ENCODE measurements at places on chromosomes 2 and 18.

DNA sequence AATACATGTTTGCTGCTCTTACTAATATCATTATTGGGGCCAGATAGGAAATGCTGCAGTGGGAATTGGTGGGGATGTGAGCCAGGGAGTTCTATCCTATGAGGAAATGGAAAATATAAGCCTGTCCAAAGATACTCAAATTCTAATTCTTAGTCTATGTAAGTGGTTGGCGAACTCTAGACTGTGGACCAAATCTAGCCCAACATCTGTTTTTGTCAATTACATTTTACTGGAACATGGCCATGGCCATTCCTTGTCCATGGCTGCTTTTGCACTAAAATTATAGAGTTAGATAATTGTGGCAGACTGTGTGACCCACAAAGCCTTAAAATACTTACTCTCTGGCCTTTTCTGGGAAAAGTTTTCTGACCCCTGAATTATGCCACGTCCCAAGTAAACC, 113.3 kb downstream of the MGAT5 start:
- peak; percentile 54 for DNase-seq

GRCh38 chr2:54879598-54880332, 156.3 kb downstream of the EML6 start:
- DNase-seq, result no peak

DNA sequence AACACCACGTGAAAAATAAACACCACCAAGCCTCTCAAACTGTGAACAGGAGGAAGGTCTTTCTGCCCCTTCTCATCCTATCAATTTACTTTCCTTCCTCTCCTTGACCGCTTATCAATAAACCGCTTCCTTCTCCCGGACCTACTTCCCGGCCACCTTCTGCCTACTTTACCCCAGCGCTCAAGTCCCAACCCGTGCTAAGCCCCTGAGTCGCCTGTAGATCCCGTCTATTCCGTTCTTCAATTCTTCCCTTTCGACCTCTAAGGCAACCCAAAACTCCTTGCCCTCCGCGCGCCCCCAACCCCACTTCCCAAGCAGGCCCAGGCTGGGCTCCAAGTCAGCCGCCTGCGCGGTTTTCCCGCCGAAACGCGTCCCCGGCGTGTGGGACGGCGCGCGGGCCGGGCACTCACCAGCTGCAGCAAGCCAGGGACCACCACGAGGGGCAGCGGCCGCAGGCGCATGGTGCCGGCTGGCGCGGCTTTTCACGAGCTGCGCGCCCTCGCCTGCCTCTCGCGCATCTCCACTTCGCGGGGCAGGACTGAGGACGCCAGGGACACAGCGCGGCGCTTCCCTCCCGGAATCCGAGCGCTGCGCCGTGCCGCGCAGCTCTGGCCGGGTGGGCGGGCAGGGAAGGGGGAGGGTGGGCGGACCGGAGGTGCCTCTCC, at the start of gene NXPH2:
Gene NXPH2 (minus strand): TSS at position 610 of the 665 bp plus-strand sequence. CDS start 149 bp downstream, at position 461.
- DNase-seq, result no peak

DNA sequence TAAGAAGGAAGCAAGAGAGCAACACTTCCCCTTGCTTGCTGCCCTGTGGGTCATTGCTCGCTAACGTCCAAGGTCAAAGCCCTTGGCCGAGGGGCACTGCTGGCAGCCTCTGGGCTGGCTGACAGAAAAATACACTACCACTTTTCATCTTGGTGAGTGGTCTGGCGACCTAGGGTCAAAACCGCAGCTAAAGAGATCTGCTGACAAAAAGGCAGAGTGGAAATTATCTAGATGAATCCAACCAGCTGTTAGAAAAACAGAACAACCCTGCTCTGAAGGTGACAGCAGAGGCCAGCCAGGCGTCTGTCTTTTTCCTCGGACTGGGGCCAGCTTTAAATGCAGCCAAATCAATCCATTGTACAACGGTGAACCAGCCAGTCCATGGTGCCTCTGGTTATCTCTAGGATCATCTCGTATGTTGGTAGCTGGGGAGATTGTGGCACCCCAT, 92.6 kb downstream of the CD8B2 start:
- no peak for DNase-seq

DNA sequence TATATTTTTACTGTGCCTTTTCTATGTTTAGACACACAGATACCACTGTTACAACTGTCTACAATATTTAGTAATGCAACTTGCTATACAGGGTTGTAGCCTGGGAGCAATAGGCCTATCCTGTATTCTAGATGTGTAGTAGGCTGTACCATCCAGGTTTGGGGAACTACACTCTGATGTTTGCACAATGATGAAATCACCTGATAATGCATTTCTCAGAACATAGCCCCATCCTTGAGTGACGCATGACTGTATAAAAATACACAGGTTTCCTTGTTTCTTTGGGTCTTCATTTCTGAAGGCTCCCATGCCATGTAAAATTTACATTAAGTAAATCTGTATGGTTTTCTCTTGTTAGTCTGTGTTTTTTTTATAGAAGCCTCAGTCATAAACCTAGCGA, 270.9 kb upstream of the SKOR2 start:
- no peak for DNase-seq

DNA sequence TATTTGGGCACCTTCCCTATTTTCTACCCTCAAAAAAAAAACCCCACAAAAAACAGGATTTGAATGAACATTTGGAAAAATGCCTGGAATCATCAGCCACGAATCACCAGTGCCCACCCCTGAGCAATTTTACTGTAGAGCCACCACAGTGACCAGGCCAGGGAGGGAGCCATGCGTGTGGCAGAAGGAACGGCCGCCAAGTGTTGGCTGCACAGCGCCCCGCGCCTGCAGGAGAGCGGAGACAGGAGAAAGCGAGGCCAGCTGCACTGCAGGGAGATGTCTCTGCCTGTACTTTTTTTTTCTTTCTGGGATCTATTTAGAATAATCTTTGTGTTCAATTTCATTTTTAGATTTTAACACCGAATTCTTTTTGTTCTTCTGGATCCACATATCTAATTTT, 269.3 kb upstream of the RAB12 start:
- DNase-seq, result no peak

DNA sequence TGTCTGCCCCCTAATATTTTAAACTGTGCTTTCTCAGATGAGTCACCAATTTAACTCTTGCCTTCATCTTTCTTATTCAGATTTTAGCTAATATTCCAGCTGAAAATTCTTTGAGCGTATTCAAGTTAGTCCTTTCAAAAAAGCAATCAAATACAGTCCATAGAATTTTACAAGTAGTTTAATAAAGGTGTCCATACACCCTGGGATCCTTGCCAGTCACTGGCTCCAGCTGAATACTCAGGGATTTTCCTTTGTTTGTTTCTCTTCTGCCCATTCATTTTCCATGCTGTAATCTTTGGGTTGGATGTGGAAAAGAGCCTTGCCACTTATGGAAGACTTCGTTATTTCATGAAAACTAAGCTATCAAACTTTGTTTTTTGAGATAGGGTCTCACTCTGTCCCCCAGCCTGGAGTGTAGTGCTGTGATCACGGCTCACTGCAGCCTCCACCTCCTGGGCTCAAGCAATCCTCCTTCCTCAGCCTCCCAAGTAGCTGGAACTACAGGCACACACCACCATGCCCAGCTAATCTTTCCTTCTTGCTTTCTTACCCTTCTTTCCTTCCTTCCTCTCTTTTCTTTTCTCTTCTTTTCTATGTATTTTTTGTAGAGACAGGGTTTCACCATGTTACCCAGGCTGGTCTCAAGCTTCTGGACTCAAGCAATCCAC, 34.0 kb downstream of the VSNL1 start:
- DNase-seq, result no peak

GRCh38 chr2:172099472-172100079, 3.1 kb downstream of the DLX2 start:
- no peak for DNase-seq

DNA sequence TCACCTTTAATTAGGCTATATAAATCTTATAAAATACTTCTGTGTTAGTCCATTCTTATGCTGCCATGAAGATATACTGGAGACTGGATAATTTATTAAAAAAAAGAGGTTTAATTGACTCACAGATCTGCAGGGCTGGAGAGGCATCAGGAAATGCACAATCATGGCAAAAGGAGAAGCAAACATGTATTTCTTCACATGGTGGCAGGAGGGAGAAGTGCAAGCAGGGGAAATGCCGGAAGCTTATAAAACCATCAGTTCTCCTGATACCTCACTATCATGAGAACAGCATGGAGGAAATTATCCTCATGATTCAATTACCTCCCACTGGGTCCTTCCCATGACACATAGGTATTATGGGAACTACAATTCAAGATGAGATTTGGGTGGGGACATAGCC, 504.4 kb downstream of the RIT2 start:
- DNase-seq, result no peak

DNA sequence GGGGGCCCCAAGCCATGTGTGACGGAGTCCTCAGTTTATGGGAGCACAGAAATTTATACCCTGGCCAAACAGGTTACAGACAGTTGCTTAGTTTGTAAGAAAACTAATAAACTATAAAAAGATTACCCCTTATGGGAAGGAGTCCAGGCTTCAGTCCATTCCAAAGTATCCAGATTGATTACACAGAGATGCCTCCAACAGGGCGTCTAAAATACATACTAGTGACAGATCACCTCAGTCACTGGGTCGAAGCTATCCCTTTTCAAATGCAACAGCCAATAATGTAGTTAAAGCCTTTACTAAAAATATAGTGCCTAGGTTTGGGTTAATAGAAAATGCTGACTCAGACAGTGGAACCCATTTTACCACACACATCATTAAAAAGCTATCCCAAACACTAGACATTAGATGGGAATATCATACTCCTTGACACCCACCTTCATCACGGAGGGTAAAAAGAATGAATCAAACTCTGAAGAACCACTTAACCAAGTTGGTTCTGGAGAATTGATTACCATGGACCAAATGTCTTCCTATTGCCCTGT, 10.7 kb downstream of the PRPF40A start:
- no peak for DNase-seq

GRCh38 chr2:127743477-127744026, 42.3 kb downstream of the SFT2D3 start:
- DNase-seq, result no peak

DNA sequence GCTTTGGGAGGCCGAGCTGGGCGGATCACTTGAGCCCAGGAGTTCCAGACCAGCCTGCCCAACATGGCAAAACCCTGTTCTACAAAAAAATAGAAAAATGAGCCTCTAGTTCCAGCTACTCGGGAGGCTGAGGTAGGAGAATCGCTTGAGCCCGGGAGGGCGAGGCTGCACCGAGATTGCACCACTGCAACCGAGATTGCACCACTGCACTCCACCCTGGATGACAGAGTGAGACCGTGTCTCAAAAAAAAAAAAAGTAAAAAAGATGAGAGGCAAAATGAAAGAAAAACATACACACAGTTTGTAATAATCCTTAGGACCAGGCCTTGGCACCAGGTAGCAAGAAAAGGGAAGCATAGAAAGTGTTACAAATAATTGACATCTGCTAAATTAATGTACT, 22.0 kb downstream of the RBM43 start:
- DNase-seq, result no peak

DNA sequence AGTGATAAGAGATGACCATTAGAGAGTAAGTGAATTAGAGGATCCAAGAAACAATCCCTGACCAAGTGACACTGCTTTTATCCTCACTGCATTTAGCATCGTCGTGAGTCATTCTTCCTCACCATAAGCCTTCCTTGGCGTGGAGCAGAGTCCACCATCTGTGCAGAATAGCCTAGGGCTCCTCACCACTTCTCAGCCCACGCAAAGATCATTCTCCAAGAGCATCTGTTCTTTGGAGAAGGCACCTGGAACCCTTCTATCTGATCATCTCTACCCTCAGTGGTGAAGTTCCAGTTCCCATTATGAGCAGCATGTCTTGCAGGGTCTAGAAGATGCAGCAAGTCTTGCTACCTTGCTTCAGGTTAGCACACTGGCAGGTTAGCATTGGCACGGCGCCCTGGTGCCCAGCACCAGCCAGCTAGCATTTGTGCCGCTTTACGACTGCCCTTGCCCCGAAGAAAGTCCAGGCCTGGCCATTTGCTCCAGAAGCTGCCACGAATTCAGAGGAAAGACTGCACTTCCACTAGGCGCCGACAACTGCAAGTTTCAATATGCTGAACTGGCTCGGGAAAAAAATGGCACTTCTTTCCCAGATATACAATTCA, 225.8 kb downstream of the TTC32 start:
- no peak for DNase-seq

- no peak for DNase-seq
Measured at GRCh38 chr2:11154016-11154922, 998 bp upstream of the SLC66A3 start.

- no peak for DNase-seq
Measured at GRCh38 chr18:37122877-37123276, 293.9 kb downstream of the KIAA1328 start.

- no peak for DNase-seq
Measured at GRCh38 chr2:194301946-194302345, 1355.1 kb upstream of the SLC39A10 start.

GRCh38 chr2:221124532-221125240, 447.4 kb downstream of the EPHA4 start:
- DNase-seq, result no peak

GRCh38 chr2:9984217-9984739, 32.8 kb downstream of the GRHL1 start:
- DNase-seq, result peak; percentile 45

GRCh38 chr18:64097497-64097896, 51.4 kb downstream of the LINC00305 start:
- DNase-seq, result no peak

GRCh38 chr2:189336276-189336975, 104.8 kb upstream of the WDR75 start:
- DNase-seq, result no peak

- no peak for DNase-seq
Measured at GRCh38 chr2:219169930-219170654, at the start of gene SLC23A3. Gene SLC23A3, minus strand, starts transcription at chr2:219170029. Its CDS starts 45 bp downstream, at chr2:219169984.

Data from dermis microvascular lymphatic vessel endothelial cell (primary cell).